Posterior vena cava (tissue), 2 donors: ENCODE measurements at places on chromosomes 7 and 10. TPM values are rescaled to one million over a fixed set of nuclear protein-coding genes. Genes with fewer than 3 reads are reported as not detected.

DNA sequence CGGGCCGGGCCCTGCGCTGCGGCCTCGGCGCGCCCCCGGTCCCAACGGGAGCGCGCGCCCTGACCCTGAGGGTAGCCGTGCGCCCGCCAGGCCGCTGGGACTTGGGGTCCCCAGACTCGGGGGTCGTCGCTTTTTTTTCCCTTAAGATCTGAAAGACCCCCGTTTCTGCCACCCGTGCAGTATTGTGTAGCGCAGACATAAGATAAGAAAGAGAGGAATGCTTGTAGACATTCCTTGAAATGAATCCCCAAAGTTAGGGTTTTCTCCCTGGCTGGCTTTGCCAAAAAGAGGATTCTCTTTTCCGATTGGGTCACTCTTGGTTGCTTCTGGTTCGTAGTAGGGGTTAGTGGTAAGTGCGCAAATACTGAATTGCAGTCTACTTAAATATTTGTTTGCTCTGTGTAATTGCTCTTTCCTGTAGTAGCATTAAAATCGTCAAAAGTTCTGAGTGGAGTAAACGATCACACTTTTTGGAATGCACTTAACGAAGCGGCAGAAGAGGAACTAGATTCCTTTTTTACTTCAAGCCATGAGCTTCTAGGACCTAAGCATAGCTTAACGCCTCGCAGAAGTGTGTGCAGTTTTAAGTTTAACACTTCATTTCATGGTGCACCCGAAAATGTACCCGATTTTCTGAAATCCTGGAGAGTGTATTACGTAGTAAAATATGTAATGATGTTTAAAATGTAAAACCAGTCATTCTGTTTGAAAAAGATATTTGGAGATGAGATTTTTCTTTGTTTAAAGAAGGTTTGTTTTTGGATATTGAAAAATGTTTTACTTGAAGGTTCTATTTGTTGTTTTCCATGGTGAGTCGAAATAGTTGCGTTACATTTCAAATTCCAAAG lies 1.3 kb downstream of the CUL1 start:
- DNase-seq = no peak

Gene AMPH
- total RNA-seq = 10.0 TPM

- no peak for DNase-seq
Observed at GRCh38 chr7:78379148-78379547, 580.6 kb downstream of the PHTF2 start.

- DNase-seq = no peak
Observed at GRCh38 chr7:35035511-35035961, 1.7 kb downstream of the DPY19L1 start.

DNA sequence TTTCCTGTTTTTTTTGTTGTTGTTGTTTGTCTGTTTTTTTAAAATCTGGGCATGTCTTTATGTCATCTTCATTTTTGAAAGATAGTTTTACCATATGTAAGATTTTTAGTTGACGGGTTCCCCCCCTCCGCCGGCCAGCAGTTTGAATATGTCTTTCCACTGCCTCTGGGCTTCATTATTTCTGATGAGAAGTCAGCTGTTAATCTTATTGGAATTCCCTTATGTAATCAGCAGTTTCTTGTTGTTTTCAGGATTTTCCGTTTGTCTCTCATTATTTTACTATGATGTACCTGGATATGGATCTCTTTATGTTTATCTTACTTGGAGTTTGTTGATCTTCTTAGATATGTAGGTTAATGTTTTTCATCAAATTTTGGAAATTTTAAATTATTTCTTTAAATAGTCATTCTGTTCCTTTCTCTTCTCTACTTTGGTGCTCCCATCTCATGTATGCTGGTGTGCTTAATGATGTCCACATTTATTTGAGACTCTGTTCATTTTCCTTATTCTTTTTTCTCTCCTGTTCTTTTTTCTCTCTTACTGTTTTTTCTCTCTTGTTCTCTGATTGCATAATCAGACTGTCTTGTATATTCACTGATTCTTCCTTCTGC lies 9.7 kb downstream of the EXOC6 start:
- DNase-seq = no peak

Gene DNAJC12
- 4.0 TPM for total RNA-seq

Gene GHRHR
- not detected for total RNA-seq

GRCh38 chr7:23076772-23077171 lies 28.8 kb upstream of the KLHL7 start:
- no peak for DNase-seq

- no peak for DNase-seq
Observed at GRCh38 chr10:125190946-125191345, 30.6 kb upstream of the CTBP2 start.

- DNase-seq = no peak
Observed at GRCh38 chr7:113140956-113141355, 22.6 kb upstream of the SMIM30 start.

GRCh38 chr7:41466760-41467384 lies 236.0 kb downstream of the INHBA start:
- no peak for DNase-seq

- DNase-seq = no peak
Observed at GRCh38 chr10:59036311-59037017, 140.0 kb upstream of the PHYHIPL start.

DNA sequence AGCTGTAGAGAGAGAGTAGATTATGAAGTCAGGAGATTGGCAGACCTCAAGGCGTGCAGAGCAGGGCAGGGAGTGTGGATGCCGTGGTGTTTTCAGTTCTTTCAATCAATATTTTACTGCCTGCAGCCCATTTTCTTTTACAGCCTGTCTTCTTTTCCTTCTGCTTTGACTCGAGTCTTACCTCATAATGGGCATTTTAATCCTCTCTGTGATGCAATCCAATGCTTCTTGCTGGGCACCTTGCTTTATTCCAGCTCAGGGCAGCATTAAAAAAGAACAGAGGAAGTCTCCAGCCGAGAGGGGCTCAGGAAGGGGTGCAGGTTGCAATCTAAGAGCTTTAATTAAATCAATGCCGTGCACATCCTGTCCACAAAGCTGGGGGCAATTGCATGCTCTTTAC lies 839.0 kb downstream of the LRMDA start:
- no peak for DNase-seq

Gene HOXA5
- total RNA-seq = 11.3 TPM

DNA sequence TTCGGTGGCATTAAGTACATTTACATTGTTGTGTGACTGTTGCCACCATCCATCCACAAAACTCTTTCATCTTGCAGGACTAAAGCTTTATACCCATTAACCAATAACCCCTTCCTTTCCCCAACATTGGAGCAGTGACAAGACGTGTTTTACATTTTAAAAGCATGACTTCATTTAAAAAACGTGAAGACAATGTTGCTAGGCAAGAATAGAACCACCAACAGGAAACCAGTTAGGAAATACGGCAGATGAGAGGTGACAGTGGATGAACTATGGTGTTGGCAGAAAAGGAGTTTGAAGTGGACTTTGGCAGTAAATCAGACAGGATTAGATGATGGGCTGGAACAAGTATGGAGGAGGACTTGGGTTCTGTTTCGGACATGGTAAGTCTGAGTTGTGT lies 17.0 kb downstream of the TMEM236 start:
- no peak for DNase-seq

DNA sequence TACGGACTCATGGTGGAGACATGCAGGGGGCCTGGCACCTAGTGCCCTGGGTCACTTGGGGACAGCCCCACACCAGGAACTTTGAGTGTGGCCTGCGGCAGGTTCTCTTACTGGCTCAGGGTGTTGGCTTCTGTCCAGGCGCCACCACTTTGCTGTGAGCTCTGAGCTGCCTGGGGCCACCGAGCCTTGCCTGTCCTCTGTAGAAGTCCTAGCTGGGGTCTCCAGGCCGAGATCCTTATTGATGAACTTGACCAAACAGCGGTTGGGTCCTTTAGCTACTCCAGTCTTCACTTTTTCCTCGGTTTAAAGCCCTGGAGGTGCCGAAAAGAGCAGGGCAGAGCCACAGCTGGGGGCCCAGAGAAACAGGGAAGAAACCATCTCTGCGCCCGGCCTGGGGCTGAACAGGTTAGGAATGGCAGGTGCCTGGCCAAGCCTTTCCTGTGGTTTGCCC lies 41.3 kb downstream of the ZNF467 start:
- DNase-seq = peak; percentile 70

- no peak for DNase-seq
Observed at GRCh38 chr7:139582671-139583155, 59.2 kb downstream of the CLEC2L start.

GRCh38 chr7:5779141-5779540 lies 2.3 kb downstream of the RNF216 start:
- DNase-seq = no peak

- DNase-seq = no peak
Observed at GRCh38 chr7:36306722-36307121, 82.9 kb upstream of the ANLN start.

DNA sequence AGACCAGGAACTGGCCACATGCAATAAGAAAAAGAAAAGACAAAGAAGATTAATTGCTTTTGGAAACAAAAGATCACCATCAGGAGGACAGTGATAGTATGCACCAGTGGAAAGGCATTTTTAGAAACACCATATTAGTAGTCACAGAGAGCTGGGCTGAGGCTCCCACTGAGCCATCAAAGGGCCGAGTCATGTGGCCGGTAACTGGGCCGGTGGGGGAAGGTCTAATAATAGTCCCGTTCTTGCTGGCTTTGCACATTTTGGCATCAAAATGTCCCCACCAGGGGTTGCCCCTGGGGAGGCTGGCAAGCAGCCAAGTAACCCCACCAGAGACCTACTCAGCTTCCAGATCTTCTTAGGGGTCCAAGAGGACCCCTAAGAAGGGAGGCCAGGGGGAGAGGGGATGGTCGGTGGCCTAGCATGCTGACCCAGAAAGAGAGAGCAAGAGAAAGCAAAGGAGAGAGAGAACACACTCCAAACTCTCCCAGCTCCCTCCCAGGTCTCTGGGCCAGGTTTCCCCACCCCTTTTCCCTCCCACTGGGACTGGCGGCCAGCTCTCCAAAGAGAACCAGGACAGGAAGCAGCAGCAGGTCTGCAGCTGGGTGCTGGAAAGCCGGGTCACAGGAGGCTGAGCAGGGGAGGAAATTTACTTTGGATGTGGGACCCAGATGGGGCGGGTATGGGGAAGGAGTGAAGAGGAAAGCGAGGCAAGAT lies 70.2 kb upstream of the FGFR2 start:
- DNase-seq = no peak

Gene ITPRID1
- not detected for total RNA-seq

DNA sequence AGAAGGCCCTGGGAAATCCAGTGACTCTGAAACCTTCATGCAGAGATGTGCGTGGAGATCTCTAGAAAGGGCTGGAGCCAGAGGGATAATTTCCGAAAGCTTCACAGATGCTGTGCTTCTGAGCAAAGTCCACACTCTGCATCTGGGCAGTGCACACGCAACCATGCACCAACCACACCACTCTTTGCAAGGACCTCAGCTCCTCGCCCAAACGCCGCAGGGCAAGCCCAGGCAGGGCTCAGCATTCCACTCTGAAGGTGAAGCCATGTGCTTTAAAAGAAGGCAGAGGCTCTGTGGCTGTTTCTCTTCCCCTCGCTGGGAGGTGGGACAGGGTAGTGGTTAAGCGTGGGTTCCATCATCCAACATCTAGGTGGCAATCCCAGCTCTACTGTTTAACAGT lies 48.4 kb downstream of the ASB13 start:
- peak; percentile 64 for DNase-seq

- DNase-seq = no peak
Observed at GRCh38 chr7:37908221-37908788, 8.3 kb downstream of the SFRP4 start.

DNA sequence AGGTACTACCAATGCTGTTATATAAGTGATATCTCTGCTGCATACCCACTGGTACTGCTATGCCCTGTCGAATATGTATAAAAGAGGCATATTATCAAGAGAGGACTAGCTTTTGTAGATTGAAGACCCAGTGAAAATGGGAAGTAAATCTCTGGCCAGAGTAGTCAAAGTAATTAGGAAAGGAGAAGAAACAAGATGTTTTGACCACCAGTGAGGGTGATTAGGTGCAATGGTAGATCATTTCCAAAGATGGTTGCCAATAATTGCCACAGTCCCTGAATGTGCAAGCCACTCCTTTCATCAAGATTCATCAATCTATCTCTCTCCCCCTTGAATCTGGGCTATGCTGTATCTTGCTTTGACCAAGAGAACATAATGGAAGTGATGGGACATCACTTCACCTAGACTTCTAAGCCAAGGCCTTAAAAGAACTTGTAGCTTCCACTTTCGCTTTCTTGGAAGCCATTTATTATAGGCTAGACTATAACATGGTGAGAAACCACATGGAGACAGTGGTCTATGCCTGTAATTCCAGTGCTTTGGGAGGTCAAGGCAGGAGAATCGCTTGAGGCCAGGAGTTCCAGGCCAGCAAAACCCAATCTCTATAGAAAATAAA lies 52.6 kb upstream of the ST8SIA6 start:
- no peak for DNase-seq

GRCh38 chr7:23539494-23539907 lies 7.7 kb upstream of the TRA2A start:
- DNase-seq = no peak

DNA sequence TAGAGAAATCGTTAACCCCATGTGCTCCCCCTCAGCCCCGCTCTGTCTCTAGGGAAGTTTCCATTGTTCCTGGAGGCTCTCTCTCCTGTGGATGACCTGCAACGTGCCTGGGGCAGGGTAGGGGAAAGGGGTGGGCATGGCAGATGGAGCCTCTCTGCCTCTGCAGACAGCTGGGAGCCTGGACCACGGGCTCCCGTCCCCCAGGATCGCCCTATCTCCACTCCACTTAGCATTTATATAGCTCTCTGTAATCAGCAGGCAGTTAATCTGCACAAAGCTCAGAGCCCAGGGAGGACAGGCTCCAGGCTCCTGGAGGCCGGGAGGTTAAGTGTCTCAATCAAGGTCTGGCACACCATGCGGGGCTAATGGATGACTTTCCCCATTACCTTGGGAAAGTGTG lies 369.7 kb downstream of the PLXNA4 start:
- peak; percentile 46 for DNase-seq

GRCh38 chr10:77604941-77605351 lies 32.7 kb downstream of the KCNMA1 start:
- no peak for DNase-seq
